Inflammatory macrophage (primary cell): ENCODE measurements at places on chromosomes 4 and X.

GRCh38 chr4:118730683-118731082 is 45.5 kb downstream of the METTL14 start:
- no peak for DNase-seq

- peak; percentile 51 for DNase-seq
Measured at GRCh38 chr4:27081675-27082586, 221.3 kb downstream of the STIM2 start.

GRCh38 chr4:123170843-123171242 is 225.8 kb upstream of the SPRY1 start:
- DNase-seq = no peak

- no peak for DNase-seq
Measured at GRCh38 chrX:110732266-110732665, 63.4 kb downstream of the CHRDL1 start.

DNA sequence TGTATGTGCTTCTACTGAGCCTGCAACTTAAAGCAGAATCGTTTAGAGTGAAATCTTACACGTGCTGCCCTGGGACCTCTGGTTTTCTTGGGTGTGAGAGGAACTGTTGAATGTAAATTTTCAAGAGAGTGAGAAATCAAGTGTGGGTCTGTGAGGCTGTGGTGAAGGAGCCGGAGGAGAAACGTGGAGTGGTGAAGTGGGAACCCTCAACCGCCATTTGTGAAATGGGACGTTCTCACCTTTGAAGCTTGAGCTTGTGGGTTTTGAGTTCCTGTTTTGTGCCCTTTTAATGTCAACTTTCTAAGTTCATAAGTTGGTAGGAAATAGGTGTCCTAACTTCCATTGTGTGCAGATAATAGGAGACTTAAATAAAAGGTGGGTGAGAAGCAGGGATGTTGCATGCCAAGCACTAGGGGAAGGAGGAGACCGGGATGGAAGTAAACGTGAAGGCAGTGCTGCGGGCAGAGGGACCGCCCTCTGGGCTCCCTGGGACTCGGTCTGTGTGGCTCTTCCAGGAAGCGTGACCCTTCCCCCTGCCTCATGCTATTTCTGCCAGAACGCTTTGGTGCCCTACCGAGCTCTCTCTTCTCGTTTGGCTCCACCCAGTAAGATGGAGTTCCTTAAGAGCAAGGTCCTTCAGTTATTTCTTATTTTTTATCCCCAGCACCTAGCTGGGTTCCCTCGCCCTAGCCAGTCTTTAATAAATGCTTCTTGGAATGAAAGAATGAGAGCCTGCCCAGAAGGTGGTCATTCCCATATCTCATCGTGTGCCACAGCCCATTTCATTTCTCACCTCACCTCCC is 56.0 kb downstream of the TMEM131L start:
- DNase-seq = no peak

- DNase-seq = peak; percentile 63
Measured at GRCh38 chr4:113832803-113833202, 71.3 kb upstream of the CAMK2D start.

- DNase-seq = no peak
Measured at GRCh38 chr4:145644699-145645098, 25.5 kb downstream of the MMAA start.

GRCh38 chr4:152992027-152992426 is 55.9 kb downstream of the FHDC1 start:
- no peak for DNase-seq

DNA sequence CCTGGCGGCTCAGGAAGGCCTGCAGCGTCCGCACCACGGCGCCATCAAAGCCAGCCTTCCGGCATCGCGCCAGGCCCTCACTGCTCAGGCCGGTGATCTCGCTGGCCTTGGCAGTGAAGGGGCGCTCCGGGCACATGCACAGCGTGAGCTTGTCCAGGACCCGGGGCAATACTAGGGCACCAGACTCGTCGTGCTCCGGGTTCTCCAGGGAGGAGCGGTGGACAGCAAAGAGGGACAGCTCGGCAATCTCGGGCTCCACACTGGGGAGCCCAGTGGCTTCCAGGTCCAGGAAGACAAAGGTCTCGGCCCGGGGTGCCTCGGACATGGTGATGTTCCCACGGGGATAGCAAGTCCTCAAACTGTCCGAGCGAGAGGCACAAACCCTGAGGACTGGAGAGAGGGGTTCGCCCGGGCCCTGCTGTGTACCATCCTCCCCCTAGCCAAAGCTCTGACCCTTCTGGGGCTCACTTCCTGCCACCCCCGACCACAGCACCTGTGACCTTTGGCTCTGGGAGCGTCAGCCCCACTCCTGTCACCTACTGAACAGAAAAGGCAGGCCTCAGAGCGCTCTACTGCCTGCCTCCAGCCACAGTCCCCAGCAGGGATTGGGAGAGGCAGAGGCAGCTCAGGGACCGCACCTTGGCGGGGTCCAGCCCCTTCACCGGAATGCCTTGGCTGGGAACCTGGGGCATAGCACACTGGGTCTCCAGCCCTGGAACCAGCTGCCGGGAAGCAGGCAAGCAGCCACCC is 575 bp downstream of the TREX2 start:
- no peak for DNase-seq

- no peak for DNase-seq
Measured at GRCh38 chr4:187685247-187685646, 310.3 kb upstream of the ZFP42 start.

DNA sequence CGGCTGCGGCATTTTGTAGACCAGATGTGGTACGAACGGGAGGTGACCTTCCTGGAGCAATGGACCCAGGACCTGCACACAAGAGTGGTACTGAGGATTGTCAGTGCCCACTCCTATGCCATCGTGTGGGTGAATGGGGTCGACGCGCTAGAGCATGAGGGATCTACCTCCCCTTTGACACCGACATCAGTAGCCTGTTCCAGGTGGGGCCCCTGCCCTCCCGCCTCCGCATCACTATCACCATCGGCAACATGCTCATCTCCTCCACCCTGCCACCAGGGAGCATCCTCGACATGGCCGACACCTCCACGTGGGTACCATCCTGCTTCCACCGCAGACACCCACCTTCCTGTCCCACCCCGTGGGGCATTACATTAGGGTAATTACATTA is 46.2 kb downstream of the SMARCA5 start:
- no peak for DNase-seq

DNA sequence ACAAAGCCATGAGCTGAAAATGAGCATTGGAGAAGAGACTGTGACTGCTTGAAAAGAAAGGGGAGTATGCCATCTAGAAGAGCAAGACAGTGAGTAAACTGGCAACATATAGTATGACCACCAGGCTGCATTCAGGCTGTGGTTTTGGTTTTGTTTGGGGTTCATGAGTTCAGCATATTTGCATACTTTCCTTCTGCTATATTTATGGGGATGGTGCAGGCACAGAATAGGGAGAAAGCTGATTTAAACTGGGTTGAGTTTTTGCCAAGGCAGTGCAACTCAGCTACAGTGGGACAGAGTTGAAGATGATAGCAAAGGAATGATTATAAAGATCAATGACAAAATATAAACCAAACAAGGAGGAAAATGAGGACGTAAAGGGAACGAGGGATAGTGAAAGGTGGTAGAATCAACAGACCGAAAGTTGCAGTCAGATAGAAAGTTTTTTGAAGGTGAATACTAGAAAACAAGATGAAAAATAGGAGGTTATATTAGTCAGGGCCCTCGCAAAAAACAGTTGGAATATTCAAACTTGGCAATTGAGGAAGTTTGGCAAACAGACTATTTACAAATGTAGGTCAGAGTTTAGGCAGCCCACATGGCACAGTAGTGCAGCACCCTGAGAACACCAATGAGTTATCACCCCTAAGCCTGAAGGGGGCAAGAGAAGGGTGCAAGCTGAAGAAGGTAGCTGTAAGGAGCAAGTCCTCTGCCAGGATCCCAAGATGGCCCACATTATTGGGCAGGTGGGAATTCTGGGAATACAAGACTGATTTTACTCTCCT is 114.8 kb upstream of the MAP9 start:
- no peak for DNase-seq

DNA sequence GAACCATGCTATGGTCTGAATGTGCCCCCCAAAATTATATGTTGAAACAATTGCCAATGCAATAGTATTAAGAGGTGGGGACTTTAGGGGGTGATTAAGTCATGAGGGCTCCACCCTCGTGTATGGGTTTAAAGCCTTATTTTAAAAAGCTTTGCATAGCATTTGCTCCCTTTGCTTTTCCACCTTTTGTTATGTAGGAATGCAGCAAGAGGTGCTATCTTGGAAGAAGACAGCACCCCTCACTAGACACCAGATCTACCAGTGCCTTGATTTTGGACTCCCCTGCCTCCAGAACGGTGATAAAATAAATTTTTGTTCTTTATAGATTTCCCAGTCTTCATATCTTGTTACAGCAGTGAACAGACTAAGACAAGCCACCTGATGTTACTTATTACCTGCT is 23.3 kb upstream of the NPNT start:
- DNase-seq = no peak

GRCh38 chr4:114312338-114312737 is 286.3 kb upstream of the UGT8 start:
- no peak for DNase-seq

GRCh38 chr4:53861856-53862610 is 202.4 kb downstream of the CHIC2 start:
- no peak for DNase-seq

DNA sequence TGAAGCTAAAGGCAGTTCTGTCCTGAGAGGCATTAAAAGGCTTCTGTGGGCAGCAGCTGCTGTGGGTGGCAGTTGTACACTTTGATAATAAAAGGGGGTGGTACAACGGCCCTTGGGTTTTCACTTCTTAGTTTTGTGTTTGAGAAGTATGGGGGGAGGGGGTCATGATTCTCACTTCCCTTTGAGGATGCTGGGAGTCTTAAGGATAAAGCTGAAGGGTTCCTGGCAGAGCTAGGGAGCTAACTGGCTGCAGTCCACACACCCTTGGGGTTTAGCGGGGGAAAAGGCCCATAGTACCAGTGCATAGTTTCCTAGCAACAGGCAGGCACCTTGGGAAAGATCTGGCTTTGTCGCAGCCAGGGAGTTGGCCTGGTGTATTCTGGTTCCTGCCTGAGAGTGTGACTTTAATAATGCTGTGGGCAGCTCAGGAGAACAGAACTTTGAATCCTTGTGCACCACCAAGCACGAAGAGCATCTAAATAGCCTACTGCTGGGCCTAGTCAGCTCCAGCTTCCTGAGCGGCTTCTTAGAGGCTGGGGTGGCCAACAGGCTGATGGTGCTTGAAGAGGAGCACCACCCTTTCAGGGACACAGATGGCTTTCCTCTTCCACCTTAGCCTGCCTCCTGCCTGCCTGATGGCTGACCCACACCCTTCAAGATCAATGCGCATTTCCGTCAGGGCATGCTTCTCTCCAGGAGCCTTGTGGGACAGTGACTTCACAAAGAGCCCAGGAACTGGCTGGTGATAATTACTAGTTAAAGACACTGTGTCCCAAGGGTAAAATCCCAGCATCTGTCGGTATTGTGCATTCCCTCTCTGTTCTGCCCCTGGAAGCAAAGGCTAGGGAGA is 12.5 kb downstream of the ZBTB33 start:
- DNase-seq = peak; percentile 58

DNA sequence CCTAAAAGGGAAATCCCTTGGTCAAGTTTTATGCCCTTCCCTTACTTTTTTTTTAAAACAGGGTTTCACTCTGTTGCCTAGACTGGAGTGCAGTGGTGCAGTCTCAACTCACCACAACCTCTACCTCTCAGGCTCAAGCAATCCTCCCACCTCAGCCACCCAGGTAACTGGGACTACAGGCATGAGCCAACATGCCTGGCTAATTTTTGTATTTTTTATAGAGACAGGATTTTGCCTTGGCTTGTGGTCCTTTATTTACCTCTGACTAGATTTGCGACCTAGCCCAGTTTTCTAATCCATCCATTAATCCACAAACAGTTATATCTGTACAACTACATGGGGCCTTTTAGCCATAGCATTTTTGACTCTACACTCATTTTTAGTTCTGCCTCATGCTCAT is 23.7 kb downstream of the CDS1 start:
- no peak for DNase-seq

DNA sequence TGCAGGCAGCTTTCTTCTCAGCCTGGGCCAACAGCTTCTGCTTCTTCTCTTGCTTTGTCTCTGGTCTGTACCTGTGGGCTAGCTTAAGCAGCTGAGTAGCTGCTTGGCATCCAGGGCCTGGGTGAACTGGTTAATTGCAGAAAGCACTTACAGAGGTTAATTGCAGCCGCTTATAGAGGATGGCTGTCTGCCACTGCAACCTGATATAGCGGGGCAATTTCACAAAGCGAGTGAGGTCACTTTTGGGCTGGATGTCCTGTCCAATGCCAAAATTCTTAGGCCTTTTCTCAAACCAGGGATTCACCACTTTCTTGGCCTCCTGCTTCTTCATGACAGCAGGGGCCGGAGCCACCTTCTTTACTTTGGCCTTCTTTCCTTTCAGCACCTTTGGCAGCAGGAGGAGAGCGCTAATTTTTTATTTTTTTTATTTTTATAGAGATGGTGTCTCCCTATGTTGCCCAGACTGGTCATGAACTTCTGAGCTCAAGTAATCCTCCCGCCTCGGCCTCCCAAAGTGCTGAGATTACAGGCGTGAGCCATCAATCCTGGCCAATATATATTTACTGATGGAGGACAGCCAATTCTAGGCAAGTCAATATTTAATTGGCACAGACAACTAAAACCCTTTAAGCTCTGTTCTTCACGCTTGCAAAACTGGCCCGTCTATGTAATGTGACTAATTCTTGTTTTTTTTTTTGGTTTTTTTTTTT is 61.0 kb downstream of the ENOPH1 start:
- DNase-seq = no peak

DNA sequence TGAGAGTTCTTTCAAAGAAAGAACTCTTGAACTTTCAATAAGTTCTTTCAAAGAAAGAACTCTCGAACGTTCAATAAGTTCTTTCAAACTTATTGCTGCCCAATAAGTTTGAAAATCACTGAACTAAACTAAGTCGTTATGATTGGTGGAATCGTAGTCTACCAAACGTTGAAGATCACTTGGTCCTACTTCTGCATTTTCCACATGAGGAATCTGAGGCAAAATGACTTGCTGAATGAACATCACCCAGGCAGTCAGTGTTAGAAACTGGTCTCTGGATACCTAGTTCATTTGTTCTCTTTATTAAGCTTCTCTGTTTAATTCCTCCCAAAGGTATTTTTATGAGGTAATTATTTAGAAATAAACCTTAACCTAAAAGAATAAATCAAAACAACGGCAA is 7.1 kb upstream of the CNOT6L start:
- DNase-seq = no peak

GRCh38 chr4:67125636-67126514 is 419.4 kb downstream of the CENPC start:
- DNase-seq = no peak

DNA sequence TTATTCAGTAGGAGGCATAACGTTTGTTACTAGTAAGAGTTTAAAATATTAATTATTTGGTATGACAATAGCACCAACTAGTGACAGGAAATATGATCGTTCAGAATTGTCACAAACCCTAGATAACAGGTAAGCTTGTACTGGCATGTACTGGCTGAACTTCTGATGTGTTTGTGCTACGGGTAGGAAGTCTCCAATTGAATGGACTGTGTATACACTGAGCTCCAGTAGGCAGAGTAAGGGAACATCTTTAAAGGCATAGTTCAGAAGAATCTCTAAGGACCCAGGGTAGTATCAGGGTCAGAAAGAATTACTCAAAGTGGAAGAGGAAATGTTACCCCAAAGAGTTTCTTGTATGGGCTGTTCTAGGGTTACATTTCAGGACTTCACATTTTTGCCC is 230.4 kb downstream of the EDA2R start:
- DNase-seq = no peak

GRCh38 chrX:106039920-106040319 is 1.4 kb upstream of the SERPINA7 start:
- no peak for DNase-seq
